ENCODE measurements at places on chromosomes 7 and 10.

- DNase-seq: no peak
These were observed 10.4 kb downstream of the NXPH1 start for GRCh38 chr7:8443576-8444467.

GRCh38 chr10:89398003-89398749 is 5.8 kb downstream of the IFIT1 start:
- DNase-seq: no peak

DNA sequence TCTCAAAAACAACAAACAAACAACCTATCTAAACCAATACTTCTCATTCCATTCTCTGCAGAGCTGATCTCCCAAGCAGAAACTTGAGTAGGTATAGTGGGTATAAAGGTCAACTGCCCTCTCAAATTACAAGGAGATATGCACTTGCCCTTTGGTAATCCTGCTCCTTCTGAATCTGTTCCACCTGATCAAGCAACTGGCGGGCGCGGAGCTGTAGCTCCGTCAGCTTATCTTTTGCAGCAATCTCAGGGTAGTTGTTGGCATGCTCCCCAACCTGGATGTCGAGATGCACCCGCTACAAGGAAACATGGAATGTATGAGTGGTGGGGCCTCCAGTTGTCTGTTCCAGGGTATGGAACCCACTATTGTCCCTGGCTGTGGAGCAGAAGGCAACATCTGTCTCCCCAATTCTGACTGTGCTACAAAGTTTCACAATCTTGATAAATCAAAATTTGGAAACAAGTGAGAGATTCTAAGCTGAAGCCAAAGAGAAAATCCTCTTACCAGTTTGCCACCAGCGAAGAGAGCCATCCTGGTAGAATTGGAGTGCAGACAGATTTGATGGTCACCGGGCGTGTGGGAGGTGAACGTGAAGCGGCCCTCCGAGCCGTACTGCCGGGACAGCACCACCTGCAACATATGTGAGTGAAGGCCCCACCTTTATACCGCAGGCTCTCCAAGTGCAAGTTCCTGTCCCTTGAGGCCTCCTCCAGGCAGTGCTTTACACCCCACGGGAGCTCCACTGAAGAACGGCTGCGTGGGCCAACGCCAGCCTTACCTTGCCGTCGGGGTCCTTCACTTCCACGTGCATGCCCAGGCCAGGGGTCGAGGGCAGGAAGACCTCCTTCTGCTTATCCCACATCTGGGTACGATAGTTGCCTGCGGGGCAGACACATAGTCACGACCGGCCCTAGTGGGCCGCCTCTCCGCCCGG is 819 bp downstream of the TMED4 start:
- DNase-seq: no peak

- DNase-seq: no peak
These were observed 458 bp downstream of the COX15 start for GRCh38 chr10:99731306-99732032.

- DNase-seq: no peak
These were observed 820.8 kb downstream of the PCDH15 start for GRCh38 chr10:53980210-53980609.

DNA sequence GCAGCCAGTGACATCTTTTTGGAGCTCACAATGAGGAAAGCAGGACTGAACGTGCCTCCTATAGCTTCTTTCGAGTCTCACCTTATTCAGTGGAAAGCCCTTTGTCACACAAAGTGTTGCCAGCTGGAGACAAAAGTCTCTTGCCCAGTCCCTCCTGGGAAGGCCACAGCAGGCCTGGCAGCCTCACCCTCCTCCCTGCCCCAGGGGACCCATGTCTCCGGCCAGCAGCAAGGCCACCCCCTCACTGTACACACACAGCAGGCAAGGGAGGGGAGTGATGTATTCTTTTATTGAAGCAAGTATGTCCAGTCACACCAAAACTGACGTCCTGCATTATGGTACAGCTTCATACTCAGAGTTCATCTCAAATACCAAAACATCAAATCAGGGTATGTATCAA is 56.0 kb downstream of the CSGALNACT2 start:
- DNase-seq: no peak

DNA sequence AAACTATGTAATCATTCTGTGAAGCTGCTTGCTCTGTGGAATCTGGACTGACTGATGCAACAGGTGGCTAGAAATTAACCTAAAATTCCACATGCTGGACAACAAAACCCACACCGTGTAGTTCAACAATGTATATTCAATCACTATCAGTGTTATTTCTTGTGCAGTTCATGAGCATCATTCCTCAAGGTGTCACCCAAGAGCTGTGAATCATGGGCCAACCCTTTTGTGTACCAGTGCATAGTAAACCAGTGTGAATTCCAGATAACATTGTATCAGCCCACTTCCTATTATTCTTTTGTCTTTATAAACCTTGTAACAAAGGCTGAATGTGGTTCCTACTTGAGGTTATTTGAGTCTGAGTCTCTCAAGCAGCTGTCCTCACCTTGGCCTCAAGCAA is 905.2 kb upstream of the ZNF722 start:
- no peak for DNase-seq

GRCh38 chr10:12811826-12812225 is 189.7 kb downstream of the CCDC3 start:
- no peak for DNase-seq

DNA sequence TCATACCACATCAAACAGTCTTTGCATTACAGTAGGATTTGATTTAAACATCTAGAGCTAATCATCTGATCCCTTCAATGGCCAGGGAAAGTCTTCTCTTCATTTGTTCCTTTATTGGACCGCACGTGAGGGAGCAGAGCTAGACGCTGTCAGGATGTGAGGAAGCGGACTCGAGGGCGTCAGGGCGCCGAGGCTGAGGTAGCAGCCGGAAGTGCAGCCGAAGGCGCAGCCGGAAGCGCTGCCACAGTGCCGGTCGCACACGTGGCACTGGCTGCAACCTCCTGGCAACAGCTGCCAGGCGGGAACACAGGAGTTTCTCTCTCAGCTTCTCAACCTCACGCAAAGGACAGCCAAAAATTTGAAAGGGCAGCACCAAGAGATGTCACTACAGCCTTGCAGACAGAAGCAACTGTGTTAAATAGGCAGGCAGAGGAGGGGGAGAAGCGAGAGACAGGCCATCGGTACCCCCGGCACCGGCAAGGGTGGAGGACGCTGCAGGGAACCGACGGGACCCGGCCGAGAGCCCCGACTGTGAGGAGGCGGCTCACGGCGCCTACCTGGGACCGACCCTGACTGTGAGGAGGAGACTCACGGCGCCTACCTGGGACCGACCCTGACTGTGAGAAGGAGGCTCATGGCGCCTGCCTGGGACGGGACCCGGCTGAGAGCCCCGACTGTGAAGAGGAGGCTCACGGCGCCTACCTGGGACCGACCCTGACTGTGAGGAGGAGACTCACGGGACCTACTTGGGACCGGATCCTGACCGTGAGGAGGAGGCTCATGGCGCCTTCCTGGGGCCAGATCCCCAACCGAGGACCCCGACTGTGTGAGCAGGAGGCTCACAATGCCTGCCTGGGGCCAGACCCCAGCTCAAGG is 32.3 kb downstream of the VIPR2 start:
- DNase-seq: no peak

- DNase-seq: no peak
These were observed 12.7 kb downstream of the FZD1 start for GRCh38 chr7:91276909-91277308.
